ENCODE measurements at places on chromosomes 1 and 21. TPM values are rescaled to one million over a fixed set of nuclear protein-coding genes. Genes with fewer than 3 reads are reported as not detected.

COL9A2 gene
- total RNA-seq: 0.47 TPM

INAVA gene
- total RNA-seq: 0.16 TPM

- DNase-seq: no peak
Observed at GRCh38 chr21:45313682-45314081, 26.0 kb upstream of the POFUT2 start.

GRCh38 chr1:70033266-70033873 lies 172.0 kb downstream of the LRRC40 start:
- DNase-seq: no peak

GRCh38 chr1:32232558-32233304 lies 10.5 kb downstream of the EIF3I start:
- no peak for DNase-seq
